Stimulated activated CD4-positive, alpha-beta T cell treated with anti-CD3 and anti-CD28 coated beads, TNF-alpha, amount 100 ng/mL, for 24 hours (primary cell): ENCODE measurements at places on chromosomes 5 and 9.
A peak's percentile ranks its signal among the peaks of the same experiment; 100 is the strongest.

DNA sequence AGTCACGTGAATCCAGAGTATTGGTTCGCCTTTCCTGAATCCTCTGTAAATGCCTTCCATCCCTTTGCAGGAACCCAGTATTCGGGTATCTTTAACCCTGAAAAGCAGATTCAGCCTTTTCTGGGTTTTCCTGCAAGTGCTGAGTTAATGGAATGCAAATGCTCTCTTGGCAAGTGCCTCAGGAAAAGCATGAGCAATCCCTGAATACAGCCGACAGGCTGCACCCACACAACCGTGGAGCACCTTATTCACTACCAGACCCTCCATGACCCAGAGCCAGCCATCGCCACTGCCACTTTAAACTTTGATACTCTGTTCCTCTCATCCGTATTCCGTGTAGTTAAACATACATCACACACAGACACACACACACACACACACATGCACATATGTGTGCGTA is 54.4 kb downstream of the ZNF622 start:
- DNase-seq: no peak

DNA sequence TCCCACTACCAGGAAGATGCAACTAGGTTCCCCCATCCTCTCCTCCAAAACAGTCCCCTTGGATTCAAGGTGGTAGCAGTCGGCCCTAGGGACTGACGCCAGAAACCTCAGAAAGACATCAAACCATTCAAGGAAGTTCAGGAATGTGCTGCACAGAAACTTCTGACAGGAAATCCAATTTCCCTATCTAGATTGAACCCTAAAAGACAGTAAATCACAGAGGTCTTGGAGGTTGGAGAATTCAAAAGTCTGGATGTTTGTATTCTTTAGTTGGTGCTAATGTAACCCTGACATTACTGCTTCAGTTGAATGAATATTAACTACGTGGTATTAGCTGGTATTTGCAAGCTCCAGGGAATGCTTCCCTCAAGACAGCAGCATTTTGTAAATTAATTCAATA is 125.3 kb downstream of the SYK start:
- DNase-seq: no peak

DNA sequence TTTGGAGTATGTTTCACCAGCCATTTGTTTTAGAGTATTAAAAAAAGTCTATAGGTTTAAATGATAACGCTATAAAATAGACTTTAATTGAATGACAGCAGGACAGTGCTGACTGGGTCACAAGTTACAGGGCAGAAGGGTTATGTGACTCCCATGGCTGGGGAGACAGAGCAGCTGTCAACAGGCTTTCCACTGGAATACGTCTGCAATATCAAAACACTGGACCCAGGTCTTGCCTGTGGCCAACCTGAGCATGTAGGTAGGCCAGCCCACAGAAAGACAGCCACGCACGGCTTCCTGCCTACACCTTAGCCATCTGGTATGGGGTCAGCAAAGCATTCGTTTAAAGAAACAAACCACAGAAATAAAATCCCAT is 80.7 kb downstream of the OTULIN start:
- no peak for DNase-seq

DNA sequence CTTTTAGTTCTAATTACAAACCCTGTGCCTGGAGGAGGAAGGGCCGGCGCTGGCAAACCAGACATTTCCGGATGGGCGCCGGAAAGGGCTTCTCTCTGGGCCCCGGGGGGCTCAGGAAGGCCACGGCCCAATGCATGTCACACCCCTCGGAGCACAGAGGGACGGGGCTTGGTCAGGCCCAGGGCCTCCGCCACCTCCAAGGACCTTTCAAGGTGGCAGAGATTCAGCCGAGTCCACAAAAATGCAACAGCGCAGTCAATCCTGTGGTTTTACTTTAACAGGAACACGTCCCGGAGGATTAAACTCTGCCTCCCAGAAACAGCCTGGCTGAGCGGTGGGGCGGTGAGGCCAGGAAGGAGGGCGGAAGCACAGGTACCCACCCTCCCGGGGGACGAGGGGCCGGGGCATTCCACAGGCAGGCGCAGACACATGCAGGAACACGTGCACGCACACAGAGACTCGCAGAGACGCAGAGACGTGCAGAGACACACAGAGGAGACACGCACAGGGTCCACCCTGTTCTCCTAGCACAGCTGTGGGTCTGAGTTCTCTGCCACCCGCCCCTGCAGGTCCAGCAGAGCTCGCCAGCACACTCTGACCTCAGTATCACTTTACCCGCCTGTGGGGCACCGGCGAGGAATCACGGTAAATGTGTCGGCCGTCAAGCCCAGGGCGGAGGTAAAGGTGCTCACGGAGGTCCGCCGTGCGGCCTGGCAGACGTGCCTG is 23.0 kb downstream of the SLC9A3 start:
- DNase-seq: no peak

DNA sequence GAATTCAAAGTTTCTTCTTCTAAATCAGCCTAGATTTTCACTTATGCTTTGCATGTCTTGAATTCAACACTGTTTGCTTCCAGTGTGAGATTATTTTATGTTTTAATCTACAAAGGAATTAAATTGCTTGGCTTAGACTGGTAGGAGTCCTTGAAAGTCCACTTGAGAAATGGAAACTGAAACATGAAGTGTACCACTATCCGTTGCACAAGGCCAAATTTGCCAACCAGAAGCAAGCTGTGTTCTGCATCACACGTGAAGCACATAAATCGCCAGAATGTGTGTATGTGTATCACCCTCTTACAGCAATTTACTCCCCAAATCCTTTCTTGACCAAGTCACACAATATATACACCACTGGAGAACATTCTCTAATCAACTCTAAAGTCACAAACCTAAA is 10.3 kb downstream of the SEMA6A start:
- no peak for DNase-seq

DNA sequence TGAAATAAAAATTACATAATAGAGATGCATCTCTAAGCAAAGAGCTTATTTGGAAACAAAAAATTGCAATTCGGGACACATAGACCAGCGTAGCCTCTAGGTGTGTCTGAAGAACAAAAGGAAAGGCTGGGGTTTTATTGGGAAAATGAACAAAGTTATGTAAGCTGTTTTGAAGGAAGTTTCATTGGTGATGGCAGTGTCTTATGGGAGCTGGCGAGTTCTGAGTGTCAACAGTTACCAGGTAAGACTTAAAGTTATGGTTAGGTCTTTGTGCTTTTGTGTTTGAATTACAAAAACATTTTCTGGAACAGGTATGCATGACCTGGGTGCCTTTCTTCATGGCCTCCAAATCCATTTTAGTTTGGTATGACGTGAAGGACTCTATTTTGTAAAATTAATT is 48.9 kb downstream of the SLC27A6 start:
- DNase-seq: no peak

- DNase-seq: no peak
Observed at GRCh38 chr5:107985144-107985543, 314.4 kb upstream of the EFNA5 start.

DNA sequence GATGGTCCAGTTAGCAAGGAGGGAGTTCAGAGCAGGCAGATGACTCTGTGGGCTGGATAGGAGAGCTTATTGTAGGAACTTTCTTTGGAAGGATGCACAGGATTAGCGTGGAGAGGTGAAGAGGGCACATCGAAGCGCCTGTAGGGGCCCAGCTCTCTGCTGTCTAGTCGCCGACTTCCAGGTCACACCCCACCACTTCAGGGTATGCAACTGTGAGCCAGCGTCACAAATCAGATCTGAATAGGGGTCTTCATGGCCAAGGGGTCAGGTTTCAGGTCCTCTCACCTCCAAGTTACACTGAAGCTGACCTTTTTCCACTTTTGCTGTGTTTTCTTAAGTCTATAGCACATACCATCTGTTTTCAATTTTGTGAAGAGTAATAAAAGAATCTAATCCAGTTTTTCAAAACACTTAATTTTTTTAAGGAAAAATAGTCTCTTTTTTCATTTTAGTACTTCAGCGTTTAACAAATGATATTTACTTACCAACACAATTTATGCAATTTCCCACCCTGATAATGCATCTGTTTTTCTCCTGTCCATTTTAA is 364.2 kb upstream of the CLINT1 start:
- no peak for DNase-seq

- peak; percentile 72 for DNase-seq
Observed at GRCh38 chr5:137888863-137889759, at the start of gene PKD2L2. Gene PKD2L2, plus strand, starts transcription at chr5:137889457. Its CDS starts 35 bp downstream, at chr5:137889492.

- DNase-seq: no peak
Observed at GRCh38 chr5:91378752-91379211, 4.3 kb downstream of the ARRDC3 start.

GRCh38 chr5:61327760-61328753 is 4.0 kb upstream of the ZSWIM6 start:
- DNase-seq: no peak

- no peak for DNase-seq
Observed at GRCh38 chr5:31916327-31916726, 257.8 kb downstream of the GOLPH3 start.

GRCh38 chr9:3865141-3865772 is 339.5 kb upstream of the RFX3 start:
- DNase-seq: no peak
